Stimulated activated CD4-positive, alpha-beta T cell treated with anti-CD3 and anti-CD28 coated beads, Interleukin-4, amount 100 ng/mL, for 4 hours (primary cell): ENCODE measurements at places on chromosomes 6 and 20.

- peak; percentile 90 for DNase-seq
Measured at GRCh38 chr6:3157131-3157933, at the start of gene TUBB2A. TUBB2A (minus strand) TSS chr6:3157544; CDS start chr6:3157463, 81 bp downstream.

GRCh38 chr20:10476319-10476724, 41.2 kb downstream of the SLX4IP start:
- DNase-seq, result no peak

- no peak for DNase-seq
Measured at GRCh38 chr6:40852779-40853373, 186.1 kb downstream of the UNC5CL start.

DNA sequence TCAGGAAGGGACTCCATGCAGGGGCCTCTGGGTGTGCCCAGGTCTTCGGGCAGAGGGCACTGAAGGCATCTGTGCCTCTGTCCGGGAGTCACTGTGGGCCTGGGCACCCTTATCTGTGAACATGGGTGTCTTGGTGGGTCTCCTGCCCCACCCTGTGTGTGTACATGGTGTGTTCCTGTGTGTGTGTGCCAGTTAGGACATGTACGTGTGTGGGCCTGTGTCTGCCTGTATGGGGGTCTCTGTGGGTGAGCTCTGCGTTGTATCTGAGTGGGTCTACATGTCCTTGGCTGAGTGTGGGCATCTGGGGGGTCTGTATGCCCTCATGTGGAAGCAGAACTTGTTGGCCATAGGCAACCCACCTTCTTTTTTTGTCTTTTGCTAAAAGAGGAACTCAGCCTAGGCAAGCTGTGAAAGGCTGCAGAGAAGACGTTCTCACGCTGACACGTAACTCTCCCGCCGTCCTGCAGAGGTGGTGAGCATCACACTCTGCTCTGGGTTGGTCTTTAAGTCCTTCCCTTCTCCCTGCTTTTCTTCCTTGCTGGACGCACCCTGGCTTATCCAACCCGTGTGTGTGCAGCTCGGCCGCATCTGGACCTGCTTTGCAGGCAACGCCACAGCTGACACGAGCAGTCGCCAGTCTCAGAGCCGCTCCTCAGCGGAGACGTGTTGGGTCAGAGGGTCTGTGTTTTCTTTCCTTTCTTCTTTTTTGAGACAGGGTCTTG, 532 bp upstream of the NPBWR2 start:
- no peak for DNase-seq

GRCh38 chr6:2695454-2696095, 55.1 kb downstream of the MYLK4 start:
- DNase-seq, result no peak

GRCh38 chr6:46284475-46284874, 113.7 kb upstream of the ENPP5 start:
- no peak for DNase-seq

GRCh38 chr6:24859132-24859531, 60.4 kb upstream of the ARMH2 start:
- peak; percentile 25 for DNase-seq

DNA sequence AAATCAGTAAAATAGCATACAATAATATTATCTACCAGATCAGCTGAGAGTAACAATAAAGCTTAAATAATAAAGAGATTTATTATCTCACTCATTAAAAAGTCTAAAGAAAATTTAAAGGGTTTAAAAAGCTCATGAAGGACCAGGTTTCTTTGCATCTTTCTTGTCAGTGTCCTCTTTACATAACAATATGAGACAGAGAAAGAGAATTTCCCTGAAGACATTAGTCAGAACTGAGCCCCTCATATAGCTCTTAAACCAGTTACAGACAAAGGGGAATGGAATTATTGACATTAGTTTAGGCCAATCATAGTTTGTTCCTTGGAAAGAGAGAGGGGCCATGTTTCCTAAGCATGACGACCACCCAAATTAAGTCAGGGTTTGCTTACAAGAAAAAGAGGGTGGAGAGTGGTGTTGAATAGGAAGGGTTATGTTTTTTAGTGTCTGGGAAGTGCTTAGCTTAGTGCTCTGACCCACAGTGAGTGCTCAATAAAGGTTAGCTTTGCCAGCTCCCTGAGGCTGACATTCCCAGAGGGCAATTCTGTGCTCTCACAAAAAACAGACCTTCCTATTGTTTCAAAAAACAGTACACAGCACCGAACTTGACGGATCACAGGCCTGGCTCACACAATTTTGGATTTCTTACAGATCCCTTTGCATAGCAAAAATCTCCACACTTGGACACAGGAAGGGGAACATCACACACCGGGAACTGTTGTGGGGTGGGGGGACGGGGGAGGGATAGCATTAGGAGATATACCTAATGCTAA, 3.6 kb upstream of the PLCB1 start:
- DNase-seq, result no peak

DNA sequence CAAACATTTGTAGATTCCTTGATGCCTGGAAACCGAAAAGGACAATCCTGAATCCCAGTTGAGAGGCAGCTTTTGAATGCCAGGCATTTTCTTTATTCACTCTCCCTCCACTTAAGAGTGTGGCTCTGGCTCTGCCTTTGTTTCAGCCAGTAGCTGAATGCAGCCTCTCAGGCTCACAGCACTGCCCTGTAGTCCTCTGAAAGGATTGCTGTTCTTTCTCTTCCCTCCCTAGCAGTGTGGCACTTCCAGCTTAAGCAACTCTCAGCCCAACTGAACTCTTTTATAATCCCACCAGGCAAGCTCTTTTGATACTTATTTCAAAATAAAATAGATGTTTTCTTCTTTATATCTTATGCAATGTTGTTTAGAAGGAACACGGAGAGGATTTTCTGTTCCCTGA, 415.6 kb downstream of the GJA1 start:
- no peak for DNase-seq

DNA sequence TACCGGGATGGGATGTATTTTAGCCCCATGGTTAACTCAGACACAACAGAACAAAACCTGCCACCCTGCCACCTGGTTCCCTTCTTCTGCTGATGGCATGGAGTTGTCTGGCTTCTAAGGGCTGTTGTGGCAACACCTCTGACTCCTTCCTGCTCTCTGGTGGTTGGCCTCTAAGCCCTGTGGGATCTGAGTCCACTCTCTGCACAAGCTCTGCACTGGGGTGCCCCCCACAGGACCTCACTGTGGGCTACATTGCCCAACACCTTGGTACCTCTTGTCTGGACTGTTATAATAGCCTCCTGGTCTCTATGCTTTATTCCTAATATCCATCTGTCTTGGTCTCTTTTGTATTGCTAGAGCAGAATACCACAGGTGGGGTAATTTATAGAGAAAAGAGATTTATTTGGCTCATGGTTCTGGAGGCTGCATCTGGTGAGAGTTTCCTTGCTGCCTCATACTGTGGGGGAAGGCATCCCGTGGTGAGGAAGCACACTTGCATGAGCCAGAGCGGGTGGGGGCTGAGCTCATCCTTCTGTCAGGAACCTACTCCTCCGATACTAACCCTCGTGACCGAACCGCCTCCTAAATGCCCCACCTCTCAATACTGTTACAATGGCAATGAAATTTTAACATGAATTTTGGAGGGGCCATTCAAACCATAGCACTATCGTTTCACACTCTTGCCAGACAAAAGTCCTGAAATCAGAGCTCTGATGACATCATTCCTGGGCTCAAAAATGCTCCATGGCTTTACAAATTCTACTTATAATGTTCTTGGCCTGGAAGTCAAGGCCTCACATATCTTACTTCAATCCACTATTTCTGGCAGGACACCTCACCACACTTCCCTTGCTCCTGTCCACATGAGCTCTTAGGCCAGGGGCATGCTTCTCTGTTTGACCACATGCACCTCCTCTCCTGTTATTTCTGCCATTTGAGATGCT, 127.2 kb downstream of the PAX1 start:
- DNase-seq, result no peak

- DNase-seq, result no peak
Measured at GRCh38 chr6:157563611-157564284, 182.8 kb downstream of the ZDHHC14 start.

GRCh38 chr20:49658508-49658907, 55.2 kb downstream of the B4GALT5 start:
- no peak for DNase-seq

DNA sequence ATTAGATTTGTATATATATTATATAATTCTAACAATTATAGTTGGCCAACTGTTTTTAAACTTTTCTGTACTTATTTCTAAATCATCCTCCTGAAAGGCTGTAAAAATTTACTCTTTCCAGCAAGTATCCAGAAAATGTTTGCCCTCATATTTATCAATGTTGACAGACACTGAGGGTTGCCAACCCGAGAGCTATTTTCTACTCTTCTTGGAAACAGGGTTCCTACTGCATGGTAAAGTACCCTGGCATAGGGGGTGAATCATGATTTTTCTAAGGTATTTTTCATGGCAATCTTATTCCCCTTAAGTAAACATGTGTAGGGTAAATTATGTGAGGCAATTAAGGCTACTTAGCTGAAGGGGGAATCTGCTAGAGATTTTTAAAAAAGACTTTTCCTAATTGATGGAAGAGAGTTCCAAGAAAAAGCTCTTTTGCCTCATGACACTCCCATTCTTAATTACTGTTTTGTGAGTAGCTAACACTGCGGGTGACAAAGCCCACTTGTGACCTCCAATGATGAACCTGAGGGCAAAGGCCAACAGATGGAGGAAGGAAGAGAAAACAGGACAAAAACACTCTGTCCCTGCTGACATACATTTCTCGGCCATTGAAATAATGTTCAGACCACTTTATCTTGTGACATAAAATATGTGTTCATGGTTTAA, 37.9 kb downstream of the GPX5 start:
- DNase-seq, result no peak

- DNase-seq, result no peak
Measured at GRCh38 chr6:82331031-82331773, 32.4 kb upstream of the TPBG start.

DNA sequence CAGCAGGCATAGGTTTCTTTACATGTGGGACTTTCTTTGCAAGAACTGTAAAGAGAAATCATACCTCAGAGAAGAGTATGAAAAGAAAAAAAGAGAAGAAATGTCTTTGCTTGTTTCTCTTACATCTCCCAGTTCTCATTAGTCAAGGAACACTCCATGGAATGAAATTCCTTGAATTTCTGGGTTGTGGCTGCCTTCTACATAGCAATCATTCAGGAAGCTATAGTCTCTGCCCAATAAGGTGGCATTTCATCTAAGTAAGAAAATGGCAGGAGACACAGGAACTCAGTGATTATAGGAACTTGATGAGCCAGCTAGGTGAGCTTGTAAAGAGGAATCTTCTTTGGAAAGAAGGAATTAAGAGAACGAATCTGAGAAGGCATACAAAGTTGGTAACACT, 197.0 kb upstream of the FKBP1C start:
- DNase-seq, result no peak
